ENCODE measurements at places on chromosomes 16 and 17.
A peak's percentile ranks its signal among the peaks of the same experiment; 100 is the strongest.

GRCh38 chr16:48383009-48383876 is 2.0 kb downstream of the SIAH1 start:
- DNase-seq: no peak

DNA sequence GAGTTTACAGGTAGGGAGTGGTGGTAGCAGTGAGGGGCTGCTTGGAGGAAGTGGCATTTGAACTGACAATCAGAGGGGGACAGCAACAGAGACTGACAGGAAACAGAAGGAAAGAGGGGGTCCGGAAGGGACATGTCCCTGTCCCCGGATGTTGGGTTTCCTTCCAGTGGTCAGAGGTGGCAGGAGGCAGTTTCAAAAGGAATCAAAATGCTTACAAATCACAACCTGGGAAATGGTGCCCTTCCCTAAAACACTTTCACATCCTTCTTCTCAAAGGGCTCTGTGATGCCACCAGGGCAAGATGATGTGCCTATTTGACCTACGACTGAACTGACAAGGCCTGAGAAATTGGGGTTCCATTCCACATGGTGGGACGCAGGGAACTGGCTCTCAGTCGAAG is 19.7 kb downstream of the ADGRG1 start:
- no peak for DNase-seq

DNA sequence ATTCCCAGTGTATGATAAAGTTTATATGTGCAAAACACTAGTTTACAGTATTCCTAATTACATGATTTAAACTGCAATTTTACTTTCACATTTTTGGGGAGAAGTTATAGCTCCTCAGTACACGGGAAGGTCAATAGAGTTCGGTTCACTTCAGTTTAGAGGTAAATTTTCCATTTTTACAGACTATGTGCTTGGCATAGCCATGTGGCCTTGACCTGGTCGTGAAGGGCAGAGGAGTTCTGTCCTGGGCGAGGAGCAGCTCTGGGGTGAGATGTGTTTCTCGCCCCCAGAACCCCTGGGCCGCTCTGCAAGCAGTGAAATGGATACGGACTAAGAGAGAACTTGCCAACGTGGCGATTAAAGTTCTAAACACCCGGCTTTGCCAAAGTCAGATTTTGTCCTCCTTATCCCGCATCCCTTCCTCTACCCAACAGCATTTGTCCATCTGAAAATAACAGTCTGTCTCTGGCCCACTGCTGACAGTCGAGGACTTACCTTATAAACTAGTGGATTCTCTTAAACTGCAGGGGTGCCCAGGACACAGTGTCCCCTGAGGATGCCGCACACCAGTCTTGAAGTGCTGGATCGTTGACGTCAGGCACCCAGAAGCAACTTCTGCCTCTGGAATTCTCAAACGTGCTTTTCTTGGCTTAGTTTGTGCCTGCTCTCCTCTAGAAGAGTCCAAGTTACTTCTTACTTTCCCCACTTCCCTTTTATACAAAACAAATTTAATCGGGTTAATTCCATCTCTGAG is 1.5 kb upstream of the SIAH1 start:
- no peak for DNase-seq

GRCh38 chr17:4764595-4764994 is 7.1 kb upstream of the TM4SF5 start:
- DNase-seq: no peak

- no peak for DNase-seq
Measured at GRCh38 chr16:52436339-52437276, 110.3 kb downstream of the TOX3 start.

GRCh38 chr17:12853921-12854320 is 64.6 kb downstream of the ARHGAP44 start:
- DNase-seq: no peak

DNA sequence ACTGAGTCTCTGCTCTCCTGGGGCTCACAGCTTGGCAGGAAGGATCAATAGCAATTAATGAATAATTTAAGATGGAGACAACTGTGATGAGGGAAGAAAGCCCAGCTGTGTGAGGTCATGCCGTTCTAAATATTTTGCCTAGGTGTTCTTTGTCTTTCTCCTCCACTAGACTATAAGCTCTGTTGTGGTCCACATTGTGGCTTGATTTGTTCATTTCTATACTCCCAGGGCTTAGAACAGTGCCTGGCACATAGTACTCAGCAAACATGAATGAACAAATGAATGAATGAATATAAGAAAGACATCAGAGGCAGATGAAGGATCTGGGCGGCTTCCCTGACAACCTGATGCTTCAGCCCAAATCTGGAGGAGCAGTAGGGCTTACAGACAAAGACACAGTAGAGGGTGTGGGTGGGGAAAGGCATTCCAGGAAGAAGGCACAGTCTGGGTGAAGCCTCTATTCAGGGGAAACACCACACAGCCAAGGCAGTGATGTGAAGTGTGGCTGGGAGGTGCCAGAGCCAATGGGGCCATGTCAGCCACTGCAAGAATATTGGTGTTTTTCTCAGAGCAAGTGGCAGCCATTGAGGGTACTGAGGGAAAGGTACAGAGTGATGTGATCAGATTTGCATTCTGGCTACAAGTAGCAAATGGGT is 8.3 kb downstream of the CDH13 start:
- no peak for DNase-seq

GRCh38 chr16:78805556-78805955 is 706.1 kb downstream of the WWOX start:
- DNase-seq: no peak

DNA sequence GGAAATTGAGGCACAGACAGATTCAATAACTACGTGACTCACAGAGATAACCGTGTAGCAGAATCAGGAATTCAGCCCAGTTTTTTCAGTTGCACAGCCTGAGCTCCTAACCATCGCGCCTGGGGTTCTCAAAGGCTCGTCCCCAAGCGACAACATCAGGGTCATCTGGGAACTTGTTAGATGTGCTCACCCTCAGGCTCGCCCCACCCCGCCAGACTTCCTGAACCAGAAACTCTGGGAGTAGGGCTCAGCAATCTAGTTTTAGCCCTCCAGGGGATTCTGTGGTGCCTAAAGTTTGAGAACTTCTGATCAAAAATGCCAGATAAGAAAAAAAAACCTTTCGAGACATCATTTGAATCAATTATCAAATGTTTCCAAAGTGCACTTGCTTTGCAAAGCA is 559.8 kb downstream of the WWOX start:
- no peak for DNase-seq

GRCh38 chr16:24208710-24209109 is 47.4 kb upstream of the CACNG3 start:
- DNase-seq: no peak

DNA sequence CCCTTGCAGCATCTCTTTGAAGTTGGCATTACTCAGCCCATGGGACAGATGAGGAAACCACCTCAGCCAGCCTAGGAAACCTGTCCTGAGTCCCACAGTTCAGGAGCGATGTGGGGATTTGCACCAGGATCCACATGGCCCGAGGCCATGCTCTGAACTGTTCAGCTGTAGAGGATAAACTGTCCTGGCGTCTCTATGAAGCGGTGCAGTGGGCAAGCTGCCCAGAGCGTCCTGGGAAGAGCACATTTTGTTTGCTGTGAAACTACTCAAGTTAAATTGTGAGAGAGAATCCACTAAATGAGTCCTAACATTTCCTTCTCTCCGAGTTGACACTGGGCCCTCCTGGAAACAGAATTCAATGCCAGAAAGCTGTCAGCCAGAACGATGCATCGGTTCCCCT is 276.6 kb upstream of the TNRC6C start:
- no peak for DNase-seq

GRCh38 chr16:88732172-88732960 is 26.1 kb downstream of the CTU2 start:
- no peak for DNase-seq

- no peak for DNase-seq
Measured at GRCh38 chr16:54216688-54217087, 69.9 kb downstream of the IRX3 start.

GRCh38 chr17:40457369-40457768 is 14.1 kb downstream of the IGFBP4 start:
- no peak for DNase-seq

- DNase-seq: peak; percentile 18
Measured at GRCh38 chr17:1365445-1366039, 34.5 kb downstream of the YWHAE start.

- DNase-seq: no peak
Measured at GRCh38 chr16:86391486-86391885, 118.8 kb upstream of the FOXF1 start.

- DNase-seq: no peak
Measured at GRCh38 chr16:72013389-72013788, 4.8 kb downstream of the DHODH start.

- no peak for DNase-seq
Measured at GRCh38 chr17:34408439-34408838, 45.4 kb upstream of the CCL1 start.

DNA sequence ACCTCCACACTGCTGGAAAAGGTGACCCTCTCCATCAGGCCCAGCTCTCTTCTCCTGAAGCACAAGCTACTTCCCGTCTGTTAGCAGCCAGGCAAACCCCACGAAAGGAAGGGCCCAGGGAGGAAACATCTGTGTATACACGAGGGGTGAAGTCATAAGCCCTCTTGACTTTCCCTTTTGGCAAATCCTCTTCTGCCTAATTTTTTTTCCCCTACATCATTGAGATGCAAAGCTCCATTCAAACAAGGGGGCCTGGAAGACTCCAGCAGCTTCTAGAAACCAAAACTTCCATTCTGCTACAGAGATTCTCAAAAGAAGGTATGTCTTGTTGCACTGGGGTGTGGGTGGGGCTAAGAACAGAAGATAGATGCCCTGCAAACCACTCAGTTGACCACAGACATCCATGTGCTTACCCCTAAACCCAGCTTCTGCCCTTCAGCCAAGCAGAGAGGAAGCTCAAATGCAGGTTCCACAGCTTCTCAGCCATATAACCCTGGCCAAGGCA is 145.6 kb upstream of the RCVRN start:
- DNase-seq: no peak

DNA sequence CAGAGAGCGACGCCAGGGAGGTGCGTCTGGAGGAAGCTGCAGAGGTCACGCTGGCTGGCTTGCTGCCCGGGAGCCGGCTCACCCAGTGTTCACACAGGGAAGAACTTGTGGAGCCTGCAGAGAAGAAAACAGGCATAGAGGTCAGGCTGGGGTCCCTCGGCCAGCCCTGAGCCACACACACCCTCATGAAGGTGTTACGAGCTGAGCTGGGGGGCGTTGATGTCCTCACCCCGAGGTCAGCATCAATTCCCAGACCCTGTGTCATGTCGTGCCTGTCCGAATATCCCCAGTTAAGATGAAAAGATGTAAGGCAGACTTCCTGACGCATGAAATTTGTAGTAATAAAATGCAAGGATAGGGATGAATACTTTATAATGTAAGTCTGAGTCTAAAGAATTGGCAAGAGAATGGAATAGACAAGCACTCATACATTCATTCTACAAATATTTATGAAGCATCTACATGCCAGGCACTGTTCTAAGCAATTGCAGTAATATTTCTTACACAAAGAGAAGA is 77.1 kb downstream of the USP31 start:
- DNase-seq: no peak

DNA sequence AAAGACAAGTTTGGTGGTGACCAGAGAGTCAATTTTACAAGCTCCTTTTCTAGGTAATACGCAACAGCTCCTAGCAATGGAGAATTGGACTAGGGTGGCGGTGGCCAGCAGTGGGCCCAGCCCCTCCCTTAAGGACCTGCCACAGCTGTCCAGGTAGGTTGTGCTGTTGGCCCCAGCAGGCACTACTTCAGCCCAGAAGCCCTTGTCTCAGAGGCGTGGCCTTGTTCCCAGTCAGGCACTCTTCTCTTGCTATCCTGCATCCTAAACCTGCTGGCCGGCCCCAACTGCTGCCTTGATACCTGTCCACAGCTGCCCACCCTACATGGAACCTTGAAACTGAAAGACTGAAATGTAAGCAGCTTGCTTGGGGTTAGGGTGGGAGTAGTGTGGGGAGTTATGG is 989 bp upstream of the GALK1 start:
- no peak for DNase-seq

GRCh38 chr16:84138500-84138823 is 6.5 kb downstream of the HSDL1 start:
- no peak for DNase-seq

- DNase-seq: no peak
Measured at GRCh38 chr17:29049541-29050145, 6.7 kb downstream of the PIPOX start.

DNA sequence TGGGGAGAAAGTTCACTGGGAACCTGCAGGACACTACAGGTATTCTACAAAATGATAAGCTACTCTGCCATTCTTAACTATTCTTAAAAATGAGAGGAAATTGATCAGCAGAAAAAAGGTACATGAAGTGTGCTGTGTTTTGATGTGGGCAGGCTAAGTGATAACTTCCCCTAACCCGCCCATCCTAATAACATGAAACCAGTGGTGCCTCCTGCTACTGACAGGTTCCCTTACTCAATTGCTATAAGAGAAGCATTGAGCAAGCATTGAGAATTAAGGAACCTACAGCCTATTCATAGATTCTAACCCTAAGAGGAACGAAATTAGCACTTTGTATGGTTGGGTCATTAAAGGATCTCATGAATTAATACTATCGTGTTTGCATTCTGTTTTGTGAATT is 18.9 kb downstream of the XYLT1 start:
- DNase-seq: no peak

- no peak for DNase-seq
Measured at GRCh38 chr17:80987941-80988461, 3.6 kb upstream of the CHMP6 start.

GRCh38 chr16:80250381-80250780 is 290.4 kb upstream of the DYNLRB2 start:
- DNase-seq: no peak

GRCh38 chr16:62977876-62978275 is 941.6 kb upstream of the CDH8 start:
- DNase-seq: no peak

DNA sequence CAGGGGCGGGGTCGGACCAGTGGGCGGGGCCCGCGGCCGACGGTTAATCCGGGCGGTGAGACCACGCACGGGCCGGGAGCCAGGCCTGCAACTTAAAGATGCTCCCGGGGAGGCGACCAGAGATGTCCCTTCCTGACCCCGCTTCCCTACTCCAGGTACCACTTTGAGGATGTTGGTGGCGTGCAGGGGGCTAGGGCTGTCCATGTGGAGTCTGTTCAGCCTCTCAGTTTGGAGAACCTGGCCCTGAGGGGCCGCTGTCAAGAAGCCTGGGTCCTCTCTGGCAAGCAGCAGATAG is 580 bp downstream of the RANGRF start:
- no peak for DNase-seq

- no peak for DNase-seq
Measured at GRCh38 chr16:11308493-11309283, 27.6 kb upstream of the PRM1 start.

Measured in stimulated activated CD8-positive, alpha-beta memory T cell treated with anti-CD3 and anti-CD28 coated beads, Interleukin-15, amount 100 ng/mL, for 4 hours (primary cell).